ENCODE measurements at places on chromosomes 2 and 18.

GRCh38 chr2:29796446-29796845 lies 124.9 kb downstream of the ALK start:
- DNase-seq, result no peak

- DNase-seq, result no peak
Measured at GRCh38 chr2:10410001-10410822, 37.9 kb downstream of the ODC1 start.

DNA sequence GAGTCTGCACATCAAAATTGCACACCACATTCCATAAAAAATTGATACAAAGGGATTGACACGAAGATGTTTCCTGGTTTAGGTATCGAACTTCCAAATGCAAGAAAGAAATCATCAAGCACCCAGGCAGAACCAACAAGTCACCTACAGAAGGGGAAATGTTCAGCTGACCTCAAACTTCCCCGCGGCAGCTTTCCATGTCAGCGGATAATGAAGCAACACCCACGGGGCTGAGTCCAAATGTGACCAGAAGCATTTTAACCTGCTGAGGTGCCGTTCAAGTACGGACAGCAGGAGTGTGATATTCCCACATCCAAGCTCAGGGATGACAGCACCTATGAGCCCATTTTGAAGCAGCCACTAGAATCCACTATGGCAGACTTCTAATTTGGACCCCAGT lies 124.9 kb downstream of the GALNT14 start:
- DNase-seq, result no peak

- no peak for DNase-seq
Measured at GRCh38 chr18:25067275-25068025, 284.5 kb downstream of the ZNF521 start.

DNA sequence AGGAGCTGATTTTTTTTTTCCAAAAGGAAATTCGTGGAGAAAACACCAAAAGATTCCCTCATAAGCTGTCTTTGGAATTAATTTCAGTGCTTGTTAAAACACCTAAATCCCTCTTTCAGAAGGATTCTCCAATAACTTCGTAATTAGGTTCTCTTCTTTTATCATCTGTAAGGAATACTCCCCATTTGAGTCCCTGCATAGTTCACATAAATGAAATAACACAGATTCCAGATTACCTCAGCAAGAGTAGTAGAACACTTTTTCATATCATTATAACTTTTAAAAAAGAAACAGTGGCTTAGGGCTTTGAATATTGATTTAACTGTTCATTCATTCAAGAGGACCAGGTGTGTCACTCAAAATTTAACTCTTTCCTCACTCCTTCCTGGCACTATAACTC lies 55.5 kb downstream of the ARHGAP28 start:
- DNase-seq, result no peak

GRCh38 chr2:70565039-70565731 lies 11.6 kb upstream of the TGFA start:
- no peak for DNase-seq

DNA sequence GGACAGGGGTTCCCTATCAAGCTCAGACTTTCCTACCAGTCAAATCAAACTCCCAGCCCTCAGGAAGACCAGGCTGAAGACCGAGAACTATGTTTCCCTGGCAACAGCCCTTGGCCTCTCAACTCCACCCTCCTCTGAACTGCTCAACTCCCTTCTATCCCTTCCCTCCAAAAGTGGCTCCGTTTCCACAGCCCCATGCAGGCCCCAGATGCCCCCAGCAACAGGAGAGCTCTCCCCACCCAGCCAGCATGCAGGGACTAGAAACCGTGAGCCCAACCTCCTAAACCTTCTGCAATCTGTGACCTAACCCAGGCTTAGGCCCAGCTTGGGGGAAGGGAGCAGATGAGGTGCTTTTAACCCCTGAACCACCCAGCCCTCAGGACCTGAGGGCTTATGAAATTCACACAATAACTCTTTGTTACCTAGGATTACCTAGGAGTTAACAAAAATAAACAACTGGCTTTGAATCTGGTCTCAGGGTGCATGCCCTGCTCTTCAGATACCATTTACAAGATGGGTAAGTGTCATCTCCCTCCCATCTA lies 87.2 kb downstream of the BCL11A start:
- DNase-seq, result no peak

GRCh38 chr2:127951026-127951425 lies 65.3 kb upstream of the AMMECR1L start:
- no peak for DNase-seq

DNA sequence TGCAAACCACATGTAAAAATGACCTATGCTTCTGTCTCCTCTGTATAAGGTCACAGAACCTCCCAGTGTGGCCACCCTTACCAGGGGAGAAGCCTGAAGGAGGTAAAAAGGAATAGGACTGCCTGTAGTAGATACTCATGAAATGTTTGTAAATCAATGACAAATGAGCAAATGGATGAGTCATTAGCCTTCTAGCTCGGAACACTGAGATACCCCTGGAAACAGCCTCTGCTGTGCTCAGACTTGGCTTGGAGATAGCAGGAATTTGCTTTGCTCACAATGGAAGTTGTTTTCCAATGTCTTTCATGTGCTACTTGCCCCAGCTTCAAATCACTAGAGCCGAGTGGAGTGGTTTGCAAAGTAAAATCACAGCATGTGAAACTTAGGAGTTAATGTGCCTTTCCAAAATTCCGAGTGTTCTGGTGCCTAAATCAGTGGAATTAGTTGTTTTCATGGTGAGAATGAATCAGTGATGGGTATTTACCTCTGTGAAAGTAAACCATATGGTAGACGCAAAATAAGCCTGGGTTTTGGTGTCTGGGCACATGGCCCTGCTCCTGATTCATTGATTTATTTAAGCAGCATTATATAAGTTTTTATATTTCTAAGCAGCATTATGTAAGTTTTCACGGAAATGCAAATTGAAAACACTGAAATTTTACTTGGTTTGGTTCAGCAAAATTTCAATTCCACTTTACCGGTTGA lies 154.0 kb upstream of the MAP3K20 start:
- DNase-seq, result no peak

DNA sequence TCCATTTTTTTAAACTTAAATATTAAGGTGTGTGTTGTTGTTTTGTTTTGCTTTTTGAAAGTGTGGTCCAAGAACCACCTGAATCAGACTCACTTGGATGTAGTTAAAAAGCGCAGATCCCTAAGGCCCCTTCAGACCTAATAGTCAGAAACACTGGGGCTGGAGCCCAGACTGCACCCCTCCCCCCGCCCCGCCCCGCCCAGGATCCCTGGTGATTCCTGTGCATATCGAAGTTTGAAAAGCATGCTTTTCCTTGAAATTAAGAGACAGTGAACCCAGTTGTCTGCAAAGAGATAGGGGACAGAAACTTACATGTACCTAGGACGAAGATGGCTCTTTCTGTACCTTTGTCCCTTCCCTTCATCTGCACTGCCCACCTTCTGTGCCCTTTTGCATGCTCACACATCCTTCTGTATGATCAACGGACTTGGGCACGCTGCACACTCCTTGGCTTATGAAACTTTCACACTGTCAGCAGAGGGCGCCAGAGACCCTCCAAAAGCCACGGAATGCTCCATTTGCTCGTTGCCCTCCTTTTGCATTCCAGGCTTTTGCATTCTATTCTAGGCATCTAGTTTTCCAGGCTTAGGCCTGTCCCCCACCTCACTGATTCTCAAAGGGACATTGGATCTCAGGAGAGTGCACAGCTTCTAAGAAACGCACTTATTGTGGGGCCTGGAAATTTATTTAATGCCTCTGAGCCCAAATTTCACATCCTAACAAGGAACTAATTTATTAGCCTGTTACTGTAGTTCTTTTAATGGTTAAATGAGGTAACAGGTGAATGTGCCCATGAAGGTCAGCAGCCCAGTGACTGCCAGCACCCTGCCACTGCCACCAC lies 32.8 kb upstream of the SLC14A1 start:
- peak; percentile 78 for DNase-seq

DNA sequence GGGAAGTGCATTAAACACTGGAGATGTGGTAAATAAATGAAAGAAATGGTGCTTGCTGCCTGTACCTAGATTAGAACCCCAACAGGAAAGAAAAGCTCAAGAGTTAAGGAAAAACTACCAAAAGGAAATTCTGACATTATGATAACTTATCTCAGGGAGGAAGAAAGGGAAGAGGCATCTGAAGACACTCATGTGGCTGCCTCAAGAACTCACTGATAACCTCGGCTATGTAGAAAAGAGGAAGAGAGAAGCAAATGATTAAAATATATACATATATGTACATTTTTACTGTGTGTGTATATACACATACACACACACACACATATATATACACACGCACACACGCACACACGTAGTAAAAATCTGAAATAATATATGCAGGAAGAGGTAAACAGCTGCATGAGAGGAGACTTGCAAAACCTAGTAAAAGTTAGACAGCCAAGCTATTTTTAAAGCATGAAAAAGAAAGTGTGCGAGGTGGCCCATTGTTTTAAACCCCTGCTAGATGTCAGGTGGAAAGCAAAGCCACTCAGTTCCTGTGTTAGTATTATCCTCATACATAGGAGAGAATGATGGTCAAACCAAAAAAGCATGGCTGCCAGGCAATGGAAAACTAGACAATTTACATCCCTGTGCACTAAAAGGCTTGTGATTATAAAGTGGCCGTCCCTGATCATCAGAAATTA lies 483.0 kb upstream of the NRP2 start:
- no peak for DNase-seq

- no peak for DNase-seq
Measured at GRCh38 chr2:234818937-234819336, 132.9 kb upstream of the SH3BP4 start.

GRCh38 chr2:53544871-53545558 lies 222.6 kb upstream of the CHAC2 start:
- DNase-seq, result no peak

- no peak for DNase-seq
Measured at GRCh38 chr2:4020153-4020552, 316.8 kb downstream of the DCDC2C start.

GRCh38 chr2:144194326-144195071 lies 325.4 kb downstream of the ZEB2 start:
- no peak for DNase-seq

DNA sequence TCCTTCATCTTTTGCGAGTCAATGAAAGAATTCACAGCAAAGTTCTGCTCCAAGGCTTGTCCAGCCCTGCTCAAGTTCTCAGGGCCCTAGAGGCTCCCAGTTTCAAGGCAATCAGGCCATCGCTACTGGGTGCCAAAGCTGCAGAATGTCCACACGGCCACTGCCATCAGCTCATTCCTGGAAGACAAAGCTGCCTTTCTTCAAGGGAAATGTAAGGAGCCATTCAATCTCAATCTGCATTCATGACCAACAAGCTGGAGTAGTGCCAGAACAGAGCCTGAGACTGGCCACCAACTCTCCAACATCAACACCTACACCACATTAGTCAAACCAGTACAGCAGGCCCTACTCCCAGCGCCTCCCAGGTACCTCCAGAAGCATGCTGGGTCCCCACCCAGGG lies 202.2 kb downstream of the TCF4 start:
- DNase-seq, result no peak

DNA sequence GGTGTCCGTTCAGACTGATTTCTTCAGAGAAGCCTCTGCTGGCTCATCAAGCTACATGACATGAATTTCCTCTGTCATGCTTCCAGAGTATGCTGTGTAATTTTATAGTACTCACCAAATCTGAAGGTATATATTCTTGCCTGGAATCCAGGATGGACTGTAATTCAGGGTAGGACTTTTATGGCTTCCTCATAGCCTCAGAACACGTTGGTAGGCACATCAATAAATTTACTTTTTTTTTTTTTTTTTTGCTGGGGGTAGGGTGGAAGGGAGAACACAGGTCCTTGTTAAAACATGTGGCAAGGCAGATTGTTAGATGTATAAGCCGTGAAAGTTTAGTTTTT lies 34.4 kb downstream of the MTA3 start:
- no peak for DNase-seq

- no peak for DNase-seq
Measured at GRCh38 chr2:47236503-47237215, 81.6 kb upstream of the STPG4 start.

- DNase-seq, result no peak
Measured at GRCh38 chr2:191165176-191165643, 14.4 kb upstream of the STAT4 start.

DNA sequence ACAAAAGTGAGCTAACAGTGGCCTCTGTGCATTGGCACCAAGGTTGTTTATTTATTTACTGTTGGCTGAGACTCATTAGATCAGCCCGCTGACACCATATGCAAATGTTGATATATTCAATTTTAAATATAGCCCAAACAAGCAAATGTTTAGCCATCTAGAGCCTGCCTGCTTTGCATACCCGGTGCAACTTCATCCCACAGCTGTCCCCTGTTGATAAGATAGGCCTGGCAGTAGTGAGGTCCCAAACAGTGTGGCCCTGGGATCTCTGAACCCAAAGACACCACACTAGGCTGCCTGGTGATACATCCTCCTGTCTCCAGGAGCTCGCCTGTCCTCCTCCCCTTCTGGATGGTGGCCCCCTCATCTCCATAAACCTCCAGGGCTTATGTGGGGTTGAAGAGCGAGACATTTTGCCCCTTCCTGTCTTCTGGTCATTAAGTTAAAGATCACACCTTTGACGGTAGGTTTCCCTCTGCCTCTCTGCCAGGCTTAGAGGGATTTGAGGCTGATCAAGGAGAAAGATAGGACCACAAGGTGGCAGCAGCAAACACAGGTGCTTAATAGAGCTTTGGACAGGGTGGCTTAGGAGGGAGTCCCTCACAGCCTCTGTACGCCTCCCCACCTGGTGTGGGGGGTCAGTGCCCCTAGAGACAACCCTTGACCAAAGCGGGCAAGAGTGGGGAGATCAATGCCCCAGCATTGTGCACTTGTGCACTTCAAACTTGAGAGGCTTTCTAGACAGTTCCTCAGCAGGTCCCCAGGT lies 23.7 kb upstream of the MYO5B start:
- no peak for DNase-seq

- no peak for DNase-seq
Measured at GRCh38 chr2:234451242-234451641, 45.6 kb downstream of the ARL4C start.

- DNase-seq, result no peak
Measured at GRCh38 chr2:63696496-63696895, 107.7 kb downstream of the MDH1 start.
